RWPE2 (cell line): ENCODE measurements at places on chromosomes 2 and 18.

DNA sequence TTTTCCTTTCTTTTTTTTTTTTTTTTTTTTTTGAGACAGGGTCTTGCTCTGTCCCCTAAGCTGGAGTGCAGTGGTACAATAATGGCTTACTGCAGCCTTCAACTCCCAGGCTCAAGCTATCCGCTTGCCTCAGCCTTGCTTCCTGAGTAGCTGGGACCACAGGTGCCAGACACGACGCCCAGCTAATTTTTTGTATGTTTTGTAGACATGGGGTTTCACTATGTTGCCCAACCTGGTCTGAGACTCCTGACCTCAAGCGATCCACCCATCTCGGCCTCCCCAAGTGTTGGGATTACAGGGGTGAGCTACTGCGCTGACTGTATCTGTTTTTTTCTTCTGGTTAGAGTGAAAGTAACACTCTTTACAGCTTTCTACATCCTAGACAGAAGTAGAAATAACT is 240.3 kb upstream of the FBXO11 start:
- DNase-seq, result no peak

DNA sequence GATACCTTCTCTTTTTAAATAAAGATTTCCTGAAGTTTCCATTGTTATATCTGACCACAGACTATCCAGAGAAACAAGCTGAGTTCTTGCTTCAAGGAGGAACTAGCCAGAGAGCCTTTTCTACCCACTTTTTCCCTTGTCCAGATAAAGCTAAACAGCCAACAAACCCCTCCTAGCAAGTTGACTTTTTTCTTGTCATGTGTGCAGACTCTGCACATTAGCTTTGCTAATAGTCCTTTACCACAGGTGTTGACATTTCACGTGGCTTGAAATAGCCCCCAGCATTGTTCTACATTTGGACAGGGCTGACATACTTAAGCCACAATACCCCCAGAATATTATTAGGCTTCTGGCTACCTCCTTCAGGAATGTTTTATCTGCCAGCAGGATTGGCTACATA is 40.7 kb downstream of the PCBP1 start:
- DNase-seq, result no peak

DNA sequence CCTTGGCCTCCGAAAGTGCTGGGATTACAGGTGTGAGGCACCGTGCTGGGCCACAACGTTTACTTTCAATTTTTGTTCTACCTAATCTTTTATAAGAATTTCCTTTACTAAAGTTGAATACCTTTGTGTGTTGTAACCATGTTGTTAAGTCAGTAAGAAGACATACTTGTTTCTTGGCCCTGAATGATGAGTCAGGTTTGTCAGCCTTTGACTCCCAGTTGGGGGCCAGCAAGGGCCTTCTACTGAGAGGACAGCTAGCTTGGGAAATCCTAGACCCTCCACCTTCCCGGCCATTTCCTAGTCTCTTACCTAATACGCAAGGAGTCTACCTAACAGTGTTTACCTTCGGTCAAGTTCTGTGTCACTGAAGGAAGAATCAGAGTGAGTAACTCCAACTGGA is 22.7 kb downstream of the MTHFD2 start:
- no peak for DNase-seq

- no peak for DNase-seq
Observed at GRCh38 chr2:193695367-193695766, 1500.6 kb upstream of the TMEFF2 start.

DNA sequence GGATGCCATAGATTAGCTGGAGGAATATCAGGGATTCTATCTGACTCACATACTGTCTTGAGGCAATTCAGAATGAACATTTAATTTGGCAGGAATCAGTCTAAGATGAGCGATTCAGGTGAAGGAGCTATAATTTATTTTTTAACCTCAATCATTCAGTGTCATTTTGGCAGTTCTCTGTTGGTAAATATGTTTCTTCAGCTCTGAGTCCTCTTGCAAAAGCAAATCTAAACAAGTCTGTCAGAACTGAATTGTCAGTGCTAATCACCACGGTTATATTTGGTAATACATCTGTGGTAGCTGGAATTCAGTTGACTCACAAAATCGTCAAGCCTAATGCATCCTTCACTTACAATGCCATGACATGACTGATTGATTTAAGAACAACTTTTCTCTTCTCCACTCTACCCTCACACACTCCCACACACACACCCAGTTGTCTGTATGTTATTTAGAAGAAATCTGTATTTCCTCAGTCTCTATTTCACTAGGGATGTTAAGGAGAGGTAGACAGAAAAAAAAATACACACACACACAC is 516.6 kb upstream of the NXPH2 start:
- no peak for DNase-seq

DNA sequence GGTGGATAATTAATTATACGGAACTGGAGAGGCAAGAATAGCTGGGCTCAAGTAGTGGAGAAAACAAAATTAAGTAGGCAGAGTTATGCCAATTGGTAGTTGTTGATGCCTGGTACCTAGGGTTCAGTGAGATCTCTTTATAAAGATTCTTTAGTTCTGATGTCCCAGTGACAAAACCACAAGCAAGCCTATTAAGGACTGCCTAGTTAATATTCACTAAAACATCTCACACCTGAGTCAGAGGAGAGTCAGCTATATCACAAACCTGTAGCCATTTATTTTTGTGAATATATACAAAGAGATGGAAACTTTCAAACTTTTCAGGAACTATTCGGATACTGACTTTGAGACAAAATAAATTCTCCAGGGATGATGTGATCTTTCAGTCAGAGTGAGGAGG is 213.9 kb upstream of the CYP26B1 start:
- DNase-seq, result no peak

- no peak for DNase-seq
Observed at GRCh38 chr18:55927831-55928230, 339.8 kb upstream of the TCF4 start.

GRCh38 chr2:37370666-37371065 is 26.2 kb downstream of the QPCT start:
- DNase-seq, result no peak

- DNase-seq, result no peak
Observed at GRCh38 chr2:20595439-20596192, 55.3 kb downstream of the HS1BP3 start.

DNA sequence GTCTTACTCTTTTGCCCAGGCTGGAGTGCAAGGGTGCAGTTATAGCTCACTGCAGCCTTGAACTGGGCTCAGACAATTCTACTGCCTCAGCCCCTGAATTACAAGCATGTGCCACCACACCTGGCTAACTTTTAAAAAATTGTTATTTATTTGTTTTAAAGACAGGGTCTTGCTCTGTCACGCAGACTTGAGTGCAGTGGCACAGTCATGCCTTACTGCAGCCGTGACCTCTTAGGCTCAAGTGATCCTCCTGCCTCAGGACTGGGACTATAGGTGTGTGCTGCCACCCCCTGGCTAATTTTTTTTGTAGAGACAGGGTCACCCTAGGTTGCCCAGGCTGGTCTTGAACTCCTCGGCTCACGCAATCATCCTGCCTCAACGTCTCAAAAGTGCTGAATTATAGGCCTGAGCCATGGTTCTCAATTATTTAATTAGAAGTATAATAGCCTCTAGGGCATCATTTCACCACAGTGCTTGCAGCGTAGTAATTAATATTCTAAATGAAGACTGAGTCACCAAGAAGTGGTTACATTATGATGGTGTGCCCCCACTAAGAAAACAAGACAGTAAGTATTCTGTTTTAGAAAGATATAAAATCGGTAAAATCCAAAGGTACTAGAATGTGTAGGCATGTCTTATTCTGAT is 69.6 kb downstream of the EML4 start:
- DNase-seq, result no peak

DNA sequence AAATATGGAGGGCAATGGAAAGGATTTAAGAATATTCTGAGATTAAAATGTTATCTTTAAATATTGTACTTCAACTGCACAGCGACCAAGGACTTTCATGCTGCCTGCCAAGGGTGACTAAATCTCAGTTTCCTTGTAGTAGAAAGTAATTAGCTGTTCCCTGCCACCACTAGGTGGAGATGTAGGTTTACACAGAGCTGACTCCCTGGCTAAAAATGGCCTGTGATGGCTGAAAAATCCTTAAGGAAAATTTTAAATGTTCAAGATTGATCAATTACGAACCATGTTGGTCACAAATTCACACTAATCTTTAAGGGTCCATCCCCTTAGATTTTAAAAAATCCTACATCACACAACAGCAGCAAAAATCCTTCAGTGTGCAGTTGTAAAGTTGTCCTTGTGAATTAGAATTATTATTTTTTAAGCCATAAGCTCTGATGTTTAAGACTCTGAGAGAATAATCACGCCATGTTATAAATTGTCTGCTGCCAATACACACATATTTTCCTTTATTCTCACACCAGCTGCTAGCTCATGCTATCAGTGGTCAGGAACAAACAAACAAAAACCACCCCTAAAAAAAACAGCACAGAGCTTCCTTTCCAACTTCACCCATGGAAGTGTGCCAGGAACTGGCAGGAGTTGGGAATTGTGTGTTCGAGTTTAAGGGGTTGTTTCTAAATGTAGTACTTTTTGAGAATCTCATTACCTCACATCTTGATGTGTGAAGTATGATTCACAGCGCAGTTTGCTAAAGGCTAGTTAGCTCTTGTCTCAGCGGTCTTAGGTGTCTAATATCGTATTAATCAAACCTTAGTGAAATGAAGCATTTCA is 399.8 kb downstream of the TMEM182 start:
- DNase-seq, result no peak

DNA sequence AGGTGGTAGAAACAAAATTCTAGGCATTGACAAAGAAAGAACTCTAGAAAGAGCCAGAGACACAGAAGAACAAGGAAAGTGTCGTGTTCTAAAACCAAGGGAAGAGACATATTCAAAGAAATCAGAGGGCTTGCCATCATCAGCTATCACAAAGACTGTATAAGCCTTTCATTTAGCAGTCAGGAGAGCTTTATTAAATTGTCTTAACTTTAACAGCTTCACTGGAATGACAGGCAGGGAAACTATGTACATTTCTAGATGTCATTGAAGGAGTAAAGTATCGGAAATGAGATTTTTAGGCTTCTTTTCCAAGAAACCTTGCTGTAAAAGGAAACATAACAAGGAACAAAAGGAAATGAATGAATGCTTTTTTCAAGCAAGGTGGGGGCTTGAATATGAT is 15.8 kb downstream of the KYNU start:
- no peak for DNase-seq

DNA sequence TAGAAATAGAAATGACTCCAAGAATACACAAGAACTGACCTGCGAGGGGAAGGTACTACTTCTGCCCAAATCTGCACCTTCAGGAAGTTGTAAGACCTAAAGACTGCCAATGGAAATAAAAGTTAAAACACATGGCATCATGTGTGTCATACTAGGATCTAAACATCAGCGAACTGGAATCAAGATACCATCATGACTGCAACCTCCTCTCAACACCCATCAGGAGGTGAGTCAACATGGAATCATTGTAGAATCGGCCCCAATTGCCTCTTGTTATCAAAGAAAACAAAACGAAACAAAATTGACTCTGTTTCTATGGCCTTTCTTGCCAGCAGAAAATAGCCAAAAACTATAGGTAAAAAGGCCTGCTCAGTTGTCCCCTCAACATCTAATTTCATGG is 15.1 kb downstream of the RDH14 start:
- DNase-seq, result no peak

DNA sequence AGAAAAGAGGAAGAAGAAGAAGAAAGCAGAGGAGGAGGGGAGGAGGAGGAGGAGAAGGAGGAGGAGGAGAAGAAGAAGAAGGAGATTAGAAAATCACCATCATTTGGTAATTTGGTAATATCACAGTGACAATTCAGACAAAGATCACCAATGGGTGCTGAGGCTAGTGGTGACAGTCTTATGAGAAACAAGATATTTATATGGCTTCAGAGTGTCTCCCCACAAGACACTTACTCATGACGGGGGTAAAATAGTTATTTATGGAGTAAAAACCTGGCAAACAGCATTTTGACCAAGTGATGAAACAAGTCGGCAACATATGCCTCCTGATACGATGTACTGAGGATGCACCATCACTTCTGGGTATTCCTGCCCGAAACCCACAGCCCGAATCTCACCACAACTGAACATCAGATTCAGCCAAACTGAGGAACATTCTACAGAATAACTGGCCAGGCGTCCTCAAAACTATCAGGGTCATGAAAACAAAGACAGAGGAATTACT is 4.9 kb downstream of the ASPRV1 start:
- no peak for DNase-seq

GRCh38 chr2:192379736-192380135 is 185.0 kb upstream of the TMEFF2 start:
- DNase-seq, result no peak

- peak; percentile 30 for DNase-seq
Observed at GRCh38 chr2:1521878-1522830, 108.9 kb downstream of the TPO start.

GRCh38 chr18:60193780-60194179 is 178.8 kb downstream of the MC4R start:
- no peak for DNase-seq

- no peak for DNase-seq
Observed at GRCh38 chr2:24048769-24049484, 614 bp upstream of the FKBP1B start.

DNA sequence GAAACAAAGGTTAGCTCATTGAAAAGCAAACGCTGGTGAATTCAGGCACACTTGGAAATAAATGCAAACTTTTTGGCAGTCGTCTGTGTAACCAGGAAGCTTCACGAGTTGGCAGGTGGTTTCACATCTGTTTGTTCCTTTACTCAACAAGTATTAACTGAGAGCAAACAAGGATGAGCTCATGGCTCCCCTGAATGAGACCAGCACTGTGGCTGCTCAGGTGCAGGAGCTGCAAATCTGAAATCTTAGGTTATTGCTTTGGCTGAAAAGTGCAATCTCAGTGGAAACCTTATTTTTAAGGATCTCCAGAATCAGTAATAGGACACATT is 46.3 kb downstream of the SH3RF3 start:
- no peak for DNase-seq

DNA sequence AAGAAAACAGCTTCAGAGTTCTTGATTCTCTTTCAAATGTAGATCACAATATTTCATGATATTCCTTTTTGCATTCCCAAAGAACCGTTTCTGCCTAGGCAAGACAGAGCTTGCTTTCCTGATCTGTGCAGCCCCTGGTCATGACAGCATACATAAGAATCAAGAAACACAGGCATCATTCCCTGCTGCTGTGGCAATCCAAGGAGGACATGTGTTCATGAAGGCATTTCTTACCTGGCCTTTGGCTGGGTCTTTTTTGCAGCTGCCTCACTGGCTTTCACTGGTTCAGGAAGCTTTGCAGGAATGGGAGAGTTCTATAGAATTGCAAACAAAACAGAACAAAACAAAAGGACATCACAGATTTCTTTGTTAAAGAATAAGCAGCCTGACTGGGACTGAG is 87.6 kb upstream of the NFU1 start:
- no peak for DNase-seq

GRCh38 chr2:86623043-86623493 is 597 bp downstream of the RNF103 start:
- DNase-seq, result no peak

- DNase-seq, result no peak
Observed at GRCh38 chr18:13530879-13531387, 195.4 kb downstream of the FAM210A start.
